ENCODE measurements at places on chromosomes 4 and X. TPM values are rescaled to one million over a fixed set of nuclear protein-coding genes. Genes with fewer than 3 reads are reported as not detected.

The PDE6B gene
- total RNA-seq: 3.5 TPM

The MPC1L gene
- total RNA-seq: not detected

DNA sequence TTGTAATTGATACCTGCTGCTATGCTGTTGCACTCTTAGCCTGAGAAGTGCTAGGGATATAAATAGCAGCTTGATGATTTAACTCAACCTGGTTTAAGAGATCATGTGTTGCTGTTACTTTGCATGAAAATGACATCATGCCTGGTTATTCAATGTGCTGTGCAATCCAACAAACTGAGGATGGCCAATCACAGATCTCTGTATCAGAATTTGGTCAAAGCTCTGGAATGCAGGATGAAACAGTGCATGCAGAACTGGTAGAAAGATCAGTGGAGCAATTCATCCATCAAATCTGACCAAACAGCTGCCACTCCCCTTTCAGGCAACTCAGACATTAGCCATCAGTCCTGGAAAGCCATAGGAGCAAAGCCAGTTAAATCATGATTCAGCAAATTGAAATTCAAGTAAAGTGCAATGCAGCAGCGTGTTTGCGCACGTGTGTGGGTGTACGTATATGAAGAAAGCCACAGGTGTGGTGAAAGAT, 160.3 kb upstream of the RASGEF1B start:
- DNase-seq: peak; percentile 75

GRCh38 chr4:6425336-6425735, 47.1 kb downstream of the PPP2R2C start:
- DNase-seq: no peak

DNA sequence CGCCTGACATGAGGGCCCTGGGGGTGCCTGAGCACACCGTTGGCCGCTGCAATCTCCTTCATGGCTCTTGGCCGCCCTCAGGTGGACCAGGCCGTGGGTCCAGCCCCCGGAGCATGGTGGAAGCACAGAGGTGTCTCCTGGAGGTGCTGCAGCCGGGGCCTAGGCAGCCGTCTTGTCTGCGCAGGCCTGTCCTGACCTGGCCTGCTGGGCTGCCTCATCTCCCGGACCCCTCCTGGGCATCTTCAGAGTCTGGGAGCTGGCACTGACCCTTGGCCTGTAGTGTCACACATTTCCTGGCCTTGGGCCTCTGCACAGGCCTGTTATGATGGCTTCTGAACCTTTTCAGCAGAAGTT, 20.9 kb downstream of the UVSSA start:
- no peak for DNase-seq

DNA sequence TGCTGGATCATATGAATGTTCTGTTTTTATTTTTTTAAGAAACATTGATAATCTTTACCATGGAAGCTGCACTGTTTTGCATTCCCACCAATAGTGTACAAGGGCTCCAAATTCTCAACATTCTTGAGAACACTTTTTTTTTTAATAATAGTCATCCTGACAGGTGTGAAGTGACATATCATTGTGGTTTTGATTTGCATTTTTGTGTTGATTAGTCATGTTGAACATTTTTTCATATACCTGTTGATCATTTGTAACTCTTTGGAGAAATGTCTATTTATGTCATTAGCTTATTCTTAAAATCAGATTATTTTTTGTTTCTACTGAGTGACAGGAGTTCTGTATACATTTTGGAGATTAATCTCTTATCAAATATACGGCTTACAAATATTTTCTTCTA, 408.5 kb downstream of the GLUD2 start:
- DNase-seq: no peak

GRCh38 chr4:88514557-88515511, 8.7 kb downstream of the PYURF start:
- DNase-seq: no peak

The TMSB15B gene
- total RNA-seq: 3.0 TPM

GRCh38 chr4:99615170-99615820, 40.7 kb downstream of the MTTP start:
- DNase-seq: peak; percentile 41

DNA sequence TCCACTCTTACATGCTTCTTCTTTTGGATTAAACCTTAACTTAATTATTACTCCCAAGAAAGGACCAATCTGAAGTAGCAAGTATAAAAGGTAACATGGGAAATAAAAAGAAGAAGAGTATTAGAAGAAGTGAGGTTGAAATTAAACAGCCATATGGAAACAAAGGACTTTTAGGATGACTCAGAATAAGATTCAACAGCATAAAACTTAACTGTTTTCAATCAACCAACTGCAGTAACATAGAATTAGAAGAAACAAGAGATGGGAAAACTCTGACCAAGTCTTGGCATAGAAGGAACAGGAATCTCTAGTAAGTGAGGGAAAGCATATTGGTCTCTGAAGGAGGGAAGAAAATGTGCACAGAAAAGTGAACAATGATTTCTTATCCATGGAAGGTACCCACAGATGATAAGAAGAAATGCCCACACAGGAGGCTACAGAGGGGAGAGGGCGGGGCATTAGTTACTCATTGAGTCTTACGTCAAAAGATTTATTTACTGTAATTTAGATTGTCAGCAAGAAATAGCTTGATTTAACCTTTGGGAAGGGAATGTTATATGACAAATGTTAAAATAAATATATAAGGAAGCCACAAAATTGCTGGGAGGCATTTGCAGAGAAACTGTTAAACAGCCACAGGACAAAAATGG, 177.3 kb downstream of the BANK1 start:
- no peak for DNase-seq

DNA sequence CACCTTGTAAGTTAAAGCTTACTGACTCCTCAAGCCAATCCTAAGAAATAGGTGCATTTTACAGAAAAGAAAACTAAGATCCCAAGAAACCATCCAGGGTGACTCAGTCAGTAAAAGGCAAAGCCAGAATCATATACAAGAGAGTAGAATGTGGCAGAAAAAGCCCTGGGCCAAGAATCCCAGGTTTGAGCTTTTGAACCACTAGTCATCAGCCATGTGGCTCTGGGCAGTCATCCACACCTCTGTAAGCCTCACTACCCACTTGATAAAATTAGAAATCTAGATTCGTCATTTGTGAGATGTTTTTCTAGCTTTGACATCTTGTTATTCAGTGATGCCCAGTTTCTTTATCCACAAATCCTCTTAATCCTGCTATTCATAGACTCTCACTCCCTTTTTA, 122.2 kb upstream of the PDE5A start:
- DNase-seq: no peak

DNA sequence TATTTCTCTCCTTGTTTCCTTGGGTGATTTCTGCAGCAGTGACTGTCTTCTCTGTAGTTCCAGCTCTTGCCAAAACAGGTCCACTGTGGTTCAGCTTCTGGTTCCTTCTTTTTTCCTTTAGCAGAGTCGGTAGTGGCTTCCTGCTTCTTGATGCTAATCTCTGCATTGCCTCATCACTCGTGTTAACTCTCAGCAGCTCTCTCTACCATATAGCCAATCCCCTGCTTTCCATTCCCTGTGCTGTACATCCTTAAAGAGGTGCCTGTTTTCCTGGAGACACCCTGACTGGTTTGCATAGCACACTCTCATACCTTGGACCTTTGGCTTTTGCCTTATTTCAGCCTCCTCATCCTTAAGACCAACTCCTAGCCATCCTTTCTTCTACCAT, 191.2 kb upstream of the LNX1 start:
- no peak for DNase-seq

DNA sequence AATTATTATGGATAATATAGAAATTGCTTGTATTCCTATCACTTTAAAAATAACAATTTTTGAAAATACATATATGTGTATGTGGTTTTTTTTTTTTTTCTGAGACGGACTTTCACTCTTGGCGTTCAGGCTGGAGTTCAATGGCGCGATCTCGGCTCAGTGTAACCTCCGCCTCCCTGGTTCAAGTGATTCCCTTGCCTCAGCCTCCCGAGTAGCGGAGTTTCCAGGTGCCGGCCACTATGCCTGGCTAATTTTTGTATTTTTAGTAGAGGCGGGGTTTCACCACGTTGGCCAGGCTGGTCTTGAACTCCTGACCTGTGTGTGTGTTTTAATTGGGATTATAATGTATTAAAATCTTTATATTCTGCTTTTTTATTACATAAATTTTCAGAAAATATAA, 97.9 kb upstream of the NUDT6 start:
- DNase-seq: no peak

- no peak for DNase-seq
These were observed 121.8 kb upstream of the GALNT7 start for GRCh38 chr4:173046818-173047217.

DNA sequence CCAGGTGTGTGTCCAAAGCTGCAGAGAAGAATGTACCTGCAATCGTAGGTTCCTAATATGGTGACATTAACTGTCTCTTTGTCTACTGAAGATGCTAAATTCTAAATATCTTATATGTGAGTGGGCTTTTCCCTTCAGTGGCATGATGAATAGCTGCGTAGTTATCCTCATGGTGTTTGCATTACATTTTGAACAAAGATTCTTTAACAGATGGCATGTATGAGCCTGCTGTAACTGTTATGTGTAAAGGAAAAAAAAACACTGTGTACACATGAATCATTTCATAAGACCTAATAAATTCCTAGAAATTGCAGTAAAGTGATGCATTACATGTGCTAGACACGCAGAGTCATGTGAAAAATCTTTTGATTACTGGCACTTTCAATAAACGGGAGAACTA, 288.0 kb downstream of the SH2D1A start:
- DNase-seq: peak; percentile 0

- no peak for DNase-seq
These were observed 109.2 kb upstream of the HS3ST1 start for GRCh38 chr4:11537846-11538245.

The TRIM75 gene
- total RNA-seq: not detected

The VCX2 gene
- total RNA-seq: not detected

The PDCL2 gene
- total RNA-seq: not detected

DNA sequence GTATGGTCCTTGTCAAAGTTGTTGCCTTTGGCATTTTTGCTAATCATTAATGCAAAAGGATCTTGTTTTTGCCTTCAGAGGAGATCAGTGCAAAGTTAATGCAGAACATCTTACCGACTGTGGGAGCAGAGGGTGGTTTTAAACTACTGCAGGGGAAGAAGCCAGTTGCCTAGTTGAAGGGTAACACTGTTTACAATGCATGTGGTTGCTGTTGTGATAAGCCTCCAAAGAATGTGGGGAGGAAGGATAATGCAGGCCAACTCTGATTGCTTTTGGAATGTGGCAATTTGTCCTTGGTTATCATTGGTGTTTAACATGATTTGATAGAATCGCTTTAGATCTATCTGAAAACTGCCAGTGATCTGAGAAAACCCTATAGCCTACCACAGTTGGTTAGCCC, 204.3 kb upstream of the TLL1 start:
- DNase-seq: no peak

The TRPC3 gene
- 0.82 TPM for total RNA-seq

Data from tongue (tissue), 3 donors.